ENCODE measurements at places on chromosomes 1 and 21.
A peak's percentile ranks its signal among the peaks of the same experiment; 100 is the strongest.

DNA sequence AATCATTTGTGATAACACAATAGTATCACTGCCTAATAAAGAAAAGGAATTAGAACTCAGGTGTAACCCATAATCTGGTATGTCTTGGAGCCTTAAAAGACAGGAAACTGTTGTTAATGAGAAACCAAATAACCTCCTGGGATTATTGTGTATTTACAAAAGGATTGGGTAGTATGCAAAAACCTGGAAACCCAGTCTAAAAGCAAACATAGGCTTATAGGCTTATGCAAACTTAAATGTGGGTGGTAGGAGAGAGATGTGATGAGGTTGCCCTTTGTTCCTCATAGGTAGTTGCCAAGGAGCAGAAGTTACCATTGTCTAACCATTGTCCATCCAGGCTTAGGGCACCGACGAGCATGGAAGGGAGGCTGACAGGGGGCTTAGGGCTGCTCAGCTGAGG, 165.8 kb downstream of the AK5 start:
- no peak for DNase-seq

- no peak for DNase-seq
Measured at GRCh38 chr21:42331660-42332059, 16.5 kb upstream of the TFF3 start.

DNA sequence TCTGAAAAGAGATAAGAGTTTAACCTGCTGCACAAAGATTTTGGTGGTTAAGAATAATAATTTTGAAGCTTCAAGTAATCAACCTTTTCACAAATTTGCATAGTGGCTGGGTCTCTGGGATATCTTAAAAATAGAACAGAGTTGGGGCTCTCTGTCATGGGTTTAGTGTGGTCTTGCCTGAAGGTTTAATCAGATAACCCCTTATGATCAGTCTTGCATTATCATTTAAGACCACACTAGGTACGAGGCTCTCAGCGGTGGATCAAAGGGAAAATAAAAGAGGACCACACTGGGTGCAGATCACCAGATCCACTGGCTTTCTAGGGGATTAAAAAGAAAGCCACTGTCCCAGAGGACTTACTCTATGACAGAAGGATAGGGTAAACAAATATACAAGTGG, 19.5 kb downstream of the LRRC8C start:
- no peak for DNase-seq

GRCh38 chr1:26582053-26582835, 52.7 kb downstream of the RPS6KA1 start:
- DNase-seq, result no peak

DNA sequence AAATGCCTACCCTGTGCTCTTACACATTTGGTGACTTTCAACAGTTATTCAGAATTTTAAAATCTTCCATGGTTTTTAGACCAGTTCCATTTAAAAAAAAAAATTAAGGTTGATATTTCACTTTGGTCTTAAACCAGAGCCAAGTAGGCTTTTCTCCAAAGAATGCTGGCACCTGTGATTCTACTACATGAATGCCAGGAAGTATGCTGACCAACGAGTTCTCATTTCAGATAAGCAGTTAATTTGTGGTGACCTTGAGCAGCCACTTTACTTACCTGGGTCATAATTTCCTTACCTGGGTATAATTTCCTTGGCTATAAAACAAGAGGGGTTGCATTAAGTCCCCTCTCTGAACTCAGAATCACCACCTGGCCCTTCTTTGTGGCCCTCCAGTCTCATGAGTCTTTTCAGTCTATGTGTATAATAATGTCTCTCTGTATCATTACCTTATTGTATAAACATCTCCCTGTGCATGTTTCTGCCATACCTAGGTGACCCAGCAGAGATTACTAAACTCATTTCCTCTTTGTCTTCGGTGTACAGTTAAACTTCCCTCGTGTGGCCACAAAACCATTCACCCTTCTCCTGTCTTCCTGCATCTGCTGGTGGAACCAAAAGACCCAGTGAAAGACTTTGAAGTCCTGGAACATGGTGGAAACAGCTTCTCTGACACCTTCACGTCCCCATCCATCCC, 139.1 kb upstream of the DPT start:
- no peak for DNase-seq

DNA sequence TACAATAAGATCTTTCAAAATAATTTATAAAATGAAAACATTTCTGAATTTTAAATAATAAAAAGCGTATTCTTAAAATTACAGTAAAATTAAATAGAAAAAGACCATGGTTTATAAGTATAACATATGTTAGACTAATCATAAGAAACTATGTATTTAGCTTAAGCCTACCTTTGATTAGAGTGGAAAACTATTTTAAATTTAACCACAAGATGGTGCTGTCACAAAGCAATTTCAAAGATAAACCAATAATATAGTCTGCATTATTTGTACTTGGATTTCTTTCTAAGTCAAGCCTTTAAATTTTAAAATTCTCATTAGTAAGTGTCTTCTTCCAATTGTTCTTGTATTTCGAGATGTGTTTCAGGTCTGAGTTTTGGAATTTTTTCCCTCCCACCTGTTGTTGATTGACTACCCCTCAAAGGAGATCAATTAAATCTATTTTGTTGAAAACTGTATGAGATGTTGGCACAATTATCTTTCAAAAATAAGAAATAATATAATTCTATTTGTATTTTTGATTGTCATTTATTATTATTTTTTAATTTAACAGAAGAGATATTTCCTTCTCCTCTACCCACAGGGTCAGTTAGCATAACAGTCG, 459.8 kb downstream of the KCNT2 start:
- DNase-seq, result no peak

DNA sequence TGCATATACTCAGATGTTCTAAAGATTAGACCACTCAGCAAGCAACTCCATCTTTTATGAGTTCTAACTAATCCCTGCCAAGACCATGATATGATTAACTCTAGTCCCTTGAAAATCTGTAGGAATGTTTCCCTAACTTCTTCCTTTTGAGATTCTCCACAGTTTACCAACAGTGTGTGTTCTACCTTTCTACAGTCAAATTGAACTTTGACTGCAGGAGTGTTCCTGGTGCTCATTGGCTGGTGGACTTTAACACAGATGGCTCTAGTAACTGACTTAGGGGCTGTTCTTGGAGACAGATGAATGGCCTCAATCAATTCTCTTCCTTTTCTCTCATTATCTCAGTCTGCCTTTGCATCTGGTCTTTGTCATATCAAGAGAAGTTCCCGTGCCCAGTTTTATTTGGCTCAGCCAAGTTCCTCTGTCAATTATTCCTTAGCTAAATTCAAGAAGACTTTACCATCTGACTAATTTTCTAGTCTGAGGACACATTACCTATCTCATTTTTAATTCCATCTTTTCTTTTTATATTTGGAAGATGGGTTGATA, 643.9 kb upstream of the CAMK1G start:
- no peak for DNase-seq

GRCh38 chr1:17502326-17502778, 37.1 kb upstream of the ARHGEF10L start:
- DNase-seq, result peak; percentile 16

DNA sequence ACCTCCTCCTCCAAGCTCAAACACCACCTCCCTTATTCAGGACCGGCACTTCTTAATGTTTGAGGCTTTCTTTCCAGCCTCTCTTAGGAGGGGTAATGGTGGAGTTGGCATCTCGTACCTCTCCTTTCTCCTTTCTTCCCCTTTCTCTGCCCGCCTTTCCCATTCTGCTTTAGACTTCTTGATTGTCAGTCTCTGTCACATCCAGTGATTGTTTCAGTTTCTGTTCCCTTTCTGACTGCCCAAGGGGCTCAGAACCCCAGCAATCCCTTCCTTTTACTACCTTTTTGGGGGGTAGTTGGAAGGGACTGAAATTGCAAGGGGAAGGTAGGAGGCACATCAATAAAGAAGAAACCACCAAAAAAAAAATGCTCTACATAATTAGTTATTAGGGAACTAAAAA, 5.6 kb downstream of the ELK4 start:
- DNase-seq, result no peak

DNA sequence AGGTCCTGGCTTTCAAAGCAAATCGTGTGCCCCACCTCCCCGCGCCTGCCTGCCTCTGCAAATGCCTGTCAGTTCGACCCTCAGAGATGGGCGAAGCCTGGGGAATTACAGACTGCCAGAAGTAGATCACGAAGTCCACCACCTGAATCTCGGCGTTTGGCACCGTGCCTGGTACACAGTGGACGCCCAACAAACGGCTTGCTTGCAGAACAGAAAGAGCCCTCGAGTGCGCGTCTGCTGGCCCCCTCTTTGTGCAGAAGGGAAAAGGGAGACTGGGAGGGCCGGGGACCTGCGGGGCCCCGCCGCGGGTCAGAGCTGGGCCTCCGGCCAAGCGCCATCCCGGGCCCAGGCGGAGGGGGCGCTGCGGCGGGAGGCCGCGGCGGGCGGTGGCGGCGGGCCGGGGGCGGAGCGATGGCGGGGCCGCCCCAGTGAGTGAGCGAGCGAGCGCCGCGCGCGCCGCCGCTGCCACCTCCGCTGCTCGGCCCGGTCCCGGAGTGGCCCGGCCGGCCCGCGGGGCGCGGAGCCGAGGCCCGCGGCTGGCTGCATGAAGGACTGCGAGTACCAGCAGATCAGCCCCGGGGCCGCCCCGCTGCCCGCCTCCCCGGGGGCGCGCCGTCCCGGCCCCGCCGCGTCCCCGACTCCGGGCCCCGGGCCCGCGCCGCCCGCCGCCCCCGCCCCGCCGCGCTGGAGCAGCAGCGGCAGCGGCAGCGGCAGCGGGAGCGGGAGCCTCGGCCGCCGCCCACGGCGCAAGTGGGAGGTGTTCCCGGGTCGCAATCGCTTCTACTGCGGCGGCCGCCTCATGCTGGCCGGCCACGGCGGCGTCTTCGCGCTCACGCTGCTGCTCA, at the start of gene ZDHHC18:
Gene ZDHHC18 (plus strand): TSS at position 428 of the 845 bp plus-strand sequence. CDS start 117 bp downstream, at position 545.
- peak; percentile 71 for DNase-seq

GRCh38 chr1:150626150-150626549, 3.3 kb downstream of the ENSA start:
- DNase-seq, result peak; percentile 25

DNA sequence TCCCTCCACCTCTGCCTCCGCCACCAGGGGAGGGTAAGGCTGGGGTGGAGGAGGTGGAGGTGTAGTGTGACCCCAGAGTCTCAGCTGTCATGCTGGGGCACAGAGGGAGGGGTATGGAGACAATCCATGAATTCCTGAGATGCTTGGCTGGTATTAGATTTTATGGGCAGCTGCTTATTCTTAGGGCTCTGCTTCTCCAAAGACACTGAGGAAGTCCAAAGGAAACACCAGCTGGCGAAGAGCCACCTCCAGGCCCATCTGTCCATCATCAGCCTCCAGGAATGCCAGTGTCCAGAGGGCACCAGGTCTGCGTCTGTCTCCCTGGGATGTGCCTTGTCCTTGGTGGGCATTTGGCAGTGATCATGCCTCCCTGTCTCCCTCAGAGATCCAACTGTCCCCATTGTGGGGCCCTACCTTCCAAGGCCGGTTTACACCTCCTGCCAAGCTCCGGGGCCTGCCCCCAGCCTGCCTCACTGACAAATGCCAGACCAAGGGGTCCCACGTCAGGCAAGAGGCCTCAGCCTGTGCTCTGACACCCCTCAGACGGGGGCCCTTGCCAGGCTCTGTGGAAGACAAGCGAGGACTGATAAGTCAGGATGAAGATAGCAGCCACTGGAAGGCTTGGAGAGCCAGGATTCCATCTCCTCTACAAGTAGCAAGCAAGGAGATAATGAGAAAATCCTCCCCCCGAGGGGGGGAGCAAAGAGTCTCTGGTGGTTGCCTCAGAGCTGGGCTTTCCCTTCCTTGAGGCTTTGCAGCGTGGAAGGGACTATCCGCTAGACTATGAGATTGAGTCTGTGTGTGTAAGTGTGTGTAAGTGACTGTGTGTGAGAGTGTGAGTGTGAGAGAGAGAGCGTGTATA, 1.6 kb downstream of the TNNI1 start:
- DNase-seq, result no peak

GRCh38 chr21:44996983-44997936, 57.4 kb downstream of the SLX9 start:
- no peak for DNase-seq

- DNase-seq, result no peak
Measured at GRCh38 chr21:27300770-27301169, 333.9 kb upstream of the ADAMTS5 start.

- DNase-seq, result no peak
Measured at GRCh38 chr1:76300556-76300955, 226.0 kb downstream of the ST6GALNAC3 start.

GRCh38 chr1:60394436-60394835, 320.9 kb upstream of the C1orf87 start:
- no peak for DNase-seq

DNA sequence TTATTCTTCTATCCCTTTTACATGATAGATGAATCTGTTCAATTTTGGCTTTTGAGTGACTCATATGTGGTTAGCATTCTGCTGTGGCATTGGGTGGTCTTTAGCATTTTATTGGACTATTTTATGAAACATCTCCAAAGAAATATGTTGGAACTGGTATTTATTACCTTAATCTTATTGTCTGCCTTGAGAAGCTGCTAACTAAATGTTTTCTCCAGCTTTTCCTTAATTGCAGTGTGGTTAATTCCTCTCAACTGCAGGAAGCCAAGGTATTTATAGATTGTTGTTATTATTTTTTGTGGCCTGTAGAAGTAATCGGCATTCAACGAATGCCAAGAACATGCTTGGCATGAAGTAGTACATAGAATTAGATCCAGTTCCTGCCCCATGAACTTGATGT, 64.1 kb downstream of the NOS1AP start:
- no peak for DNase-seq

DNA sequence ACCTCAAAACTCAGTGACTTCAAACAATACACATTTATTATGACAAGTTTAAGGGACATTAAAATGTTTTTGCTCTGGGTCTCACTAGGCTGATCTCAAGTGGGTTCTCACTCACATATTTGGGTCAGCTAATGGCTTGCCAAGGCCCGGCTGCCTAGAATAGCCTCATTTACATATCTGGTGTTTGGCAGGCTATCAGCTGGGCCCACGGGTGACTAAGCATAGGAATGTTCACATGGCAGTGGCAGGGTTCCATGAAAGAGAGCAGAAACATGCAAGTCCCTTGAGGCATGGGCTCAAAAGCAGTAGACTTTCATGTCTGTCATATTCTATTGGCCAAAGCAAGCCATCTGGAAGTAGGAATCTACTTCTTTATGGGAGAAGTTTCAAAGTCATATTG, 492.6 kb downstream of the KCNT2 start:
- peak; percentile 15 for DNase-seq

DNA sequence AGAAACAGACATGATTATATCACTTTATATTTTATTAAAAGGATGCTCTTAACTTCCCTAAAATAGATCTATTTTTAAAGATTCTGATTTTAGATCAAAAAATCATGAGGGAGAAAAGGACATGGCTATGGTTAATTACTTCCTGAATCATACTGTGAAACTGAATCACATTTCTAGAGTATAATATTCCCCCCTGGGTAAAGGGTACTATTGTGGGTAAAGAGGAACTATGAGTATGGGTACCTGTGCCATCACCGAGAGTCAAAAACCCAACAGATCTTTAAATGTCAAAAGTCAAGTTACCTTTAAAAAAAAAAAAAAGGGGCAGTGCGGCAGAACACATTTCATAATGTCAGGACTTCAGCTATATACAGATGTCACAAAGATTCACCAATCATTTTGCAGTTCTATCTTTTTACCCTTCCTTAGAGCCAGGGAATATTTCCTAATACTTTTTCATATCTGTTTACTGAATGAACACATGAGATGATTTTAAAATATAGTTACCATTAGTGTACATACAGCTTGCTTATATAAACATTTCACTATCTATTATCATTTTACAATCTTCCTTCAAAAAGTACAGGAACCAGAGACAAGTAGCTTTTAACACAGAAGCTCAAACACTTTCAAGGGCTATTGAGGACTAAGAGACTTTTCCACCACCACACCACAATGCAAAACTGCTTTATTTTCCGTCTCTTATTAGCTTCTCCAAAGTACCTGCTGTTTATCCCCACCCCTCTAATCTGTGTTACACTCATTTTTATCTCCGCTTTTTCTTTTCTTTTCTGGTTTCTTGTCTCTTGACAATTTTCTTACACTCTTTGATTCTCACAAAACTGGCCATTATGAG, 45.0 kb downstream of the EVI5 start:
- no peak for DNase-seq

All from amygdala (tissue), 56 donors.